ENCODE measurements at places on chromosomes 11 and 22.

DNA sequence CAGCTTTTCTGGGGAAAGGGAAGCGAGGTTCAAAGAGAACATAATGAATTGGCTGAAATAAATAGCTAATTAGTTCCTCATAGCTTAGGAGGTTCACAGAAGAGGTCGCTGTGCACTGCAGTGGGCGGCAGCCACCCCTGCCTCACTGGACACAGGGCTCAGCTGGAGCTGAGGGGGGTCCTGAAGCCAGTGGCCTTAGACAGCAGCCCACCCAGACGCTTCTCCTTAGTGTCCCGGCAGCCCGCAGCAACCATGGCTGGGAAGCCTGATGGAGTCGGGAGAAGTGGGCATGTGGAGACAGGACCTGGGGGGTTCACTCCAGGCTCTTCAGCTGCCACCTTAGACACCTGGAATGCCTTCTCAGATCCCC lies 75.4 kb downstream of the TRIM29 start:
- DNase-seq: no peak

DNA sequence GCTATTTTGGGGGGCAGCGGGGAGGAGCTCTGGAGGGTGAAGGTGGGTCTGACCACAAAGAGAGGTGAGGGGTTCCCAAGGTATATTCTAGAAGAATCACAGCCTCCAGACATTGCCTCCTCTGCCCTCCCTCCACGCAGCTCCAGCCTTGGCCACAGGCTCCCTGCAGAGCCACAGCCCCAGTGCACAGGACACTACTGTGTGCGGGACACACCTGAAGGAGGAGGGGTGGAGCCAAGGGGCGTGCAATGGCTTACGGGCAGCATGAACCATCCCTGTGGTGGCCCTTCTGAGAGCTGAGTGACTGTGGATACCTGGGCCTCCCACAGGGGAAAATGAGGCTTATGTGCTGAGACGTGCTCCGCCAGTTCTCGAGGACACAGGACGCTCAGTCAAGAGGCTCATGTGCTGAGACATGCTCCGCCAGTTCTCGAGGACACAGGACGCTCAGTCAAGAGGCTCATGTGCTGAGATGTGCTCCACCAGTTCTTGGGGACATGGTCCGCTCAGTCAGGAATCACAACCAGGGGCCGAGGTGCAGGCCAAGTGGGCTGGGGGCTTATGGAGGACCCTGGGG lies 417.3 kb downstream of the SHANK2 start:
- no peak for DNase-seq

DNA sequence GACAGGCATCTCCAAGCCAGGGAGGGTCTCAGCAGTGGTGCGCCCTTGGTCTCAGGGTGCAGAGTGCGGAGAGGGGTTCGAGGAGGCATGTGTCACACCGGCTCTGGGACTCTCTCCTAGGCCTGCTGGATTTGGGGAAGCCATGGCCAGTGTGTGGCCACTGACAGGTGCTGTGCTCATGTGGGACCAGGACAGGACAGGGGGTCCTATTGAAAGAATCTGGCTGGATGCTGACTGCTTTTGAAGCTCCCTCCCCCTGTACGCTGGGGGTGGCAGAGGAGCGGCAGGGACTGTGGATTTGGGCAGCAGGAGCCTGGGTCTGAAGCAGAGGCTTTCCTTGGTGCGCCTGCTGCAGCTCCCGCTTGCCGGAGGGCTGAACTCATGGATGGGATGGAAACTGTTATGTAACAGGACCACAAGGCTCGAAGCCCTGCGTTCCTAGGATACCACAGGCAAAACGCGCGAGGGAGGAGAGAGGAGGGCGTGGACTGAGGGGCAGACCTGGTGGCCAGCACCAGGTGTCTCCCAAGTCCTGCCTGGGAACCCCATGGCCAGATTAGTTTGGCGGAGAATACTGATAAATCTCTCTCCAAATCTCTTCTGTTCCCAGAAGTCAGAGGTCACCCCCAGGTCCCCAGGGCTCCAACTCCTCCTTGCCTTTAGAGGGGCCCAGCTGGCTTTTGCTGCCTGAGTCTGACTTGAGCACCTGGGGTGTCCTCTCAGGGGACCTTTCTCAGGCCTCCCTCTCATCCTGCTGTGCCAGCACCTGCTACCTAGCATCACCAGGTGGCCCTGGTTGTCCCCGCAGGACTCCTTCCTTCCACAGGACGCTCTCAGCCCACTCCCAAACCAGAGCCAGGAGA lies 13.8 kb upstream of the TEF start:
- DNase-seq: no peak

DNA sequence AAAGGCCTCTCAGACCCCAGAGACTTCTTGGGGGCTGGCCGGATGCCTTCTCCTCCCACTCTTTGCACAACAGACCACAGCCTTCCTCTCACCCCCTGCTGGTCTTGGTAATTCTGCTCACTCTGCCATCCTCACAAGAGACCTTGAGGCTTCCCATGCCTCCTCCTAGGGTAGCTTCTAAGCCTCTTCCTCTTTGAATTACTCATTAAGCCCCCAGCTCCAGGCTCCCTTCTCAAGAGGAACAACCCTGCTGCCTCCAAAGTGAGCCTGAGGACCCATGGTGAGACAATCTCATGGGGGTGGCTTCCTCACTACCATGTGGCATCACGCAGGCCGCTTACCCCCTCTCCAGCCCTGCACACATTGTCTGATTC lies 184.6 kb upstream of the SYT13 start:
- DNase-seq: no peak

DNA sequence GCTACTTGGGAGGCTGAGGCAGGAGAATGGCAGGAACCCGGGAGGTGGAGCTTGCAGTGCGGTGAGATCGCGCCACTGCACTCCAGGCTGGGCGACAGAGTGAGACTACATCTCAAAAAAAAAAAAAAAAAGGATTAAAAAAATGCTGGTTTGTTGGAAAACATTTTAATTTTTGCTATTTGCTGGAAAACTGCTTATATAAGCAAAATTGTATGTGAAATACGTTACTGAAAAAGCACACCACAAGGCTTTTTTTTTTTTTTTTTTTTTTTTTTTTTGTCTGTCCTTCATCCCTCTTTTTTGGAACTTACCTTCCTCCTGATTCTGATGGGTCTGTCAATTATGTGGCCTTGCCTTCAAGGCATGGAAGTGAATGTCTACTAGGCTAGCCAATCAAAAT lies 40.8 kb downstream of the DCDC1 start:
- DNase-seq: no peak

DNA sequence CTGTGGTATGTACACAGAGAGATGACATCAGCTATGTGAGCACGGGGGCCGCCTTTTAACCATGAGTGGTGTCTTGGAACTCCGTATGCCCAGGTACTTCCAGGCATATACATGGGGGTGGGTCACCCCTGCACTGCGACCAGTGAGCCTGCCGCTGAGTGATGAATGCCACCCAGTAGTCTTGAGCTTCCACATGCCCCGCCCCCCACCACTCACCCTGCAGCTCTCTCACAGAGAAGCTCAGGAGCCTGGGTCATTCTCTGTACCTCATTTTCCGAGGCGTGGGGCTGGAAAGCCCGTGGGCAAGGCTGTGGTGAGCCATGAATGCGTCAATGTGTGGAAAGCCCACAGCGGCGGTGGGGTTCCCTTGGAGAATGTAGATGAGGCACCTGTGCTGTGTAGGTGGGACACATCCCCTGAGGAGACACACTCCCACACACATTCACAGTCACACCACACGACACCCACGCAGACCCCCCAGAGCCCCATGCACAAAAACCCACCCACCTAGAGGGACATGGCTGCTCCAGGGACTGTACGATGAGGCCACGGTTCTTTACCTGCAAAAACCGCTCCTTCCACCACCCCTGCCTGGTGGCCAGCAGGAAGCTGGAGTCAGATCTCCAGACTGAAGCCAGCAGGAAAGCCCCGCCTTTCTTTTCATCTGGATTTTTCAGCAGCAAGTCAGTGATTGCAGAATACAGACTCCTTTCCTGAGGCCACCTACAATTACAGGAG lies 67.6 kb downstream of the PIWIL3 start:
- no peak for DNase-seq

GRCh38 chr11:70535191-70535971 lies 137.1 kb downstream of the CTTN start:
- DNase-seq: no peak

GRCh38 chr11:91239359-91239758 lies 985.3 kb upstream of the FAT3 start:
- DNase-seq: no peak

Measured in substantia nigra (tissue), 51 donors.